ENCODE measurements at places on chromosomes 13 and 19. TPM values are rescaled to one million over a fixed set of nuclear protein-coding genes. Genes with fewer than 3 reads are reported as not detected.

The MCEMP1 gene
- total RNA-seq = 0.44 TPM

The NKPD1 gene
- 0.09 TPM for total RNA-seq

The KRTDAP gene
- not detected for total RNA-seq

The NPHS1 gene
- not detected for total RNA-seq

The SPINT2 gene
- 277 TPM for total RNA-seq

The FUT1 gene
- 14.7 TPM for total RNA-seq

The FGF9 gene
- not detected for total RNA-seq

The PRX gene
- total RNA-seq = 2.1 TPM

The OXGR1 gene
- not detected for total RNA-seq

The SLITRK6 gene
- total RNA-seq = 12.0 TPM

The ZGLP1 gene
- total RNA-seq = 3.8 TPM

The EPS8L1 gene
- 9.9 TPM for total RNA-seq

The CEACAM3 gene
- total RNA-seq = not detected

The UCHL3 gene
- 49.9 TPM for total RNA-seq

The SLC7A1 gene
- total RNA-seq = 154 TPM

The CLEC11A gene
- 2.4 TPM for total RNA-seq

The FAM216B gene
- not detected for total RNA-seq

The NAPSA gene
- total RNA-seq = 0.49 TPM

The OR7C1 gene
- total RNA-seq = not detected

The ZNF626 gene
- not detected for total RNA-seq

The FFAR1 gene
- not detected for total RNA-seq

The ZNF566 gene
- 3.9 TPM for total RNA-seq

The ASPDH gene
- not detected for total RNA-seq

The ZNF418 gene
- total RNA-seq = not detected

The PPFIA3 gene
- 6.7 TPM for total RNA-seq

The SHC2 gene
- total RNA-seq = 2.8 TPM

The PSG11 gene
- total RNA-seq = not detected

The FPR1 gene
- total RNA-seq = 6.2 TPM
